A549 treated with dexamethasone at 1 μM for 4 hours (cell line): ENCODE measurements at places on chromosomes 13 and 19. TPM values are rescaled to one million over a fixed set of nuclear protein-coding genes. Genes with fewer than 3 reads are reported as not detected.

Gene MYH14
- 4.4 to 7.8 TPM (median 7.2 TPM) in 5 replicates for total RNA-seq

Gene GRIN2D
- total RNA-seq = 5.0 to 9.7 TPM (median 8.6 TPM) in 5 replicates

Gene BRD4
- 18.9 to 36.6 TPM (median 32.2 TPM) in 5 replicates for total RNA-seq

Gene CILP2
- total RNA-seq = 0.11 to 0.31 TPM (median 0.18 TPM) in 5 replicates

Gene RUBCNL
- total RNA-seq = 0.15 to 0.24 TPM (median 0.21 TPM) in 5 replicates

Gene PTPRH
- 3.1 to 4.5 TPM (median 3.9 TPM) in 5 replicates for total RNA-seq

Gene C19orf81
- 5.2 to 7.6 TPM (median 6.2 TPM) in 5 replicates for total RNA-seq

Gene SOX1
- total RNA-seq = not detected in 5 replicates

Gene PSG4
- total RNA-seq = 0.53 to 0.99 TPM (median 0.71 TPM) in 5 replicates

Gene C19orf53
- 142 to 202 TPM (median 181 TPM) in 5 replicates for total RNA-seq

Gene LILRA6
- 0.06 to 0.08 TPM in 2 of 5 replicates, not detected in the others for total RNA-seq

Gene RXFP2
- total RNA-seq = not detected in 5 replicates

Gene KIR2DL4
- total RNA-seq = not detected in 5 replicates

Gene FFAR1
- total RNA-seq = 0.06 TPM in 1 of 5 replicates, not detected in the others

Gene ZNF723
- not detected in 5 replicates for total RNA-seq

Gene ZNF90
- total RNA-seq = not detected in 5 replicates

Gene DMKN
- total RNA-seq = 31.6 to 41.1 TPM (median 36.7 TPM) in 5 replicates

Gene ZNF585A
- 3.9 to 4.8 TPM (median 4.5 TPM) in 5 replicates for total RNA-seq

Gene HSD11B1L
- 2.8 to 4.4 TPM (median 3.4 TPM) in 5 replicates for total RNA-seq

Gene CGB1
- 0.14 TPM in 1 of 5 replicates, not detected in the others for total RNA-seq

Gene SLC25A23
- 15.0 to 23.2 TPM (median 20.4 TPM) in 5 replicates for total RNA-seq

Gene GNA15
- 0.04 to 0.09 TPM (median 0.08 TPM) in 5 replicates for total RNA-seq

Gene SLC7A10
- 0.05 to 0.06 TPM (median 0.05 TPM) in 3 of 5 replicates, not detected in the others for total RNA-seq

Gene GPR183
- total RNA-seq = not detected in 5 replicates

Gene PLK5
- not detected in 5 replicates for total RNA-seq

Gene IRGC
- total RNA-seq = not detected in 5 replicates

Gene INSL3
- total RNA-seq = 0.31 to 1.0 TPM (median 0.57 TPM) in 5 replicates

Gene ZNF235
- 2.8 to 3.4 TPM (median 3.0 TPM) in 5 replicates for total RNA-seq

Gene GPR18
- not detected in 5 replicates for total RNA-seq

Gene PRR36
- 0.30 to 0.51 TPM (median 0.45 TPM) in 5 replicates for total RNA-seq

Gene ZNF136
- 1.3 to 1.6 TPM (median 1.5 TPM) in 5 replicates for total RNA-seq

Gene IGLON5
- 0.06 to 0.13 TPM (median 0.07 TPM) in 4 of 5 replicates, not detected in the other for total RNA-seq

Gene TTYH1
- total RNA-seq = 0.12 to 0.13 TPM in 2 of 5 replicates, not detected in the others

Gene LILRA1
- total RNA-seq = not detected in 5 replicates
